Urothelium cell line (cell line): ENCODE measurements at places on chromosomes 6 and 20.

DNA sequence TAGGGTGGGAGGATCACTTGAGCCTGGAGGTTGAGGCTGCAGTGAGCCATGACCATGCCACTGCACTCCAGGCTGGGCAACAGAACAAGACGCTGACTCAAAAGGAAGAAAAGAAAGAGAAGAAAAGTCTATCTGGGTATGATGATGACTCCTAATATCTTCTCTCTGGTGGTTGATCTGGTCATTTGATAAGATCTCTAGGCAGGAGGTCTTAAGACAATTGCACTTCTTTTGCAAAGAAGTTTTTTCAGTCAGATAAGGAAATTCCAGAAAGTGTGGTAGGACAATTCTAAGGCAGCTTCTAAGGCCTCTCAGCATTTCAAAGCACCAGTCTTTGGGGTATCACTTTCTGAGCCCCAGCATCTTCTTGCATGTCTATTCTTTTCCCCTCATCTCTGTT, 7.7 kb upstream of the AIF1 start:
- DNase-seq: no peak

DNA sequence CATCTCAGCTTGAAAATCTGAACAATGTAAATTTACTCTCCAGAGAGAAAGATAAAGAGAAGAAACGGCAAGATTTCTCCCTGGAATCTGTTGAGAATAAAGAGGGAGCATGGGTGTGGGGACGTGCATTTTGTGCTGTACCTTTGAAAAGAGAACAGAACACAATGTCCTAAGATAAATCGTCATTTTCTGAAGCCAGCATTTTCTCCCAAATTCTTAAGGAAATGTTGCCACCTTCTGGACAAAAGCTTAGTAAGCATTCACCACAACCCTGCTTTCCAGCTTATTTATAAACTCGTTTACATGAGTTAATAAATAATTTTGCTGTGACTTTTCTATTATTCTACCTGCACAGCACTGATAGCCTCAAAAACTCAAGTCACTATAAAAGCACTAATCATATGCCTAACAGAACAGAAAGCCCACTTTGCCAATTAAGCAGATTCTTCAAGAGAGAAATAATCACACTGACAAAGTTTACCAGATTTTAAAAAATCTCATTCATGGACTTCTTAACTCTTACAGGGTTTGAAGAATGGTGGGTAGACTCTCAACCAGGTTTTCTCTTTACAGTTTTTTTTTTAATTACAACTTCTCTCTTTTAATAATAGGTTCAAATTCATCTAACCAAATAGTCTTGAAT, 155.8 kb downstream of the MBOAT1 start:
- DNase-seq: peak; percentile 27

DNA sequence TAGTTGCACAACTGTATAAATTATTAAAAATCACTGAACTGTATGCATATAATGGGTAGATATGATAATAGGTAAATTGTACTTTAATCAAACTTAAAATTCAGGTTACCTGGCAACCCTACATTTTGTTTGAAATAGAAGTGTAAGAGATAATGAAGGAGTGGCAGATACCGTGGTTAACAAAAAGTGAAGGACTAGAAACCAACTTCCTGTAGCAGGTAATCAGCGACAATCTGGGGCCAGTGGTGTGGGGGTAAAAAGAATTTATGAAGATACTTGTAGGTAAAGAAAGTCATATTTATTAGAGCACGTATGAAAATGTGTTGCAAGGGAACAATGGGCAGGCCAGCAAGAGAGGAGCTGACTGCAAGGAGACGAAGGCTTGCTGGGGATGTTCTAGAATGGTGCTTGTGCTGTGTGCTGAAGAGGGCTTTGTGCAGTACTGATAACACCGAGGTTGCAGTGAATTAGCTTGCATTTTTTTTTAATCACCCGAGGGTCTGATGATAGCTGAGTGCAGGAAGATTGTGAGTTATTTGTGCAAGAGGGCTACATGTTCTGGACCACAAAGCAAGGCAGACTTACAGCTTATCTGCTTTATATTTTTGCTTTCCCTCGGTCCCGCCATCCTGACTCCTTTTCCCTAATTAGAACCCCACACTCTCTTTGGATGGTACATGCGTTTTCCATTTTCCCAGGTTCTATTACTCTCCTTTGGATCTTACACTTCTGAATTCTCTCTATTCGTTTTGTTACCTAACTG, 4.6 kb upstream of the ENPP1 start:
- no peak for DNase-seq

- no peak for DNase-seq
Measured at GRCh38 chr6:44681761-44682160, 294.3 kb downstream of the CDC5L start.

DNA sequence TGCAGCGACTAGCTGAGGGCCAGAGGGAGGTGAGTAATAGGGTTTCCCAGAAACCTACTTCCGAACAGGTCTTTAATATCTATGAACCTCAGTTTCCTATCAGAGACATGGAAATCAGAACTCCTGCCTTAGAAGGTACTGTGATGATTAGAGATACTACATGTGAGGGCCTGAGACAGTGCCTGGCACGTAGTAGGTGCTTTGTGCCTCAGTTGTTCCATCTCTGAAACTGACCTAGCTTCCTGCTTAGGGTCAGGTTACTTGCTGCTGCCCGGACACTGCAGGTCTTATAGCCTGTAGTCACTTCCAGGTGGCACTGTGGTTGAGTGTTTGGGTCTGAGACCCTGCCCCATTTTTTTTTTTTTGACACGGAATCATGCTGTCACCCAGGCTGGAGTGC, 20.9 kb downstream of the RAB44 start:
- no peak for DNase-seq

GRCh38 chr20:37194621-37195417, 15.5 kb upstream of the MROH8 start:
- DNase-seq: no peak

DNA sequence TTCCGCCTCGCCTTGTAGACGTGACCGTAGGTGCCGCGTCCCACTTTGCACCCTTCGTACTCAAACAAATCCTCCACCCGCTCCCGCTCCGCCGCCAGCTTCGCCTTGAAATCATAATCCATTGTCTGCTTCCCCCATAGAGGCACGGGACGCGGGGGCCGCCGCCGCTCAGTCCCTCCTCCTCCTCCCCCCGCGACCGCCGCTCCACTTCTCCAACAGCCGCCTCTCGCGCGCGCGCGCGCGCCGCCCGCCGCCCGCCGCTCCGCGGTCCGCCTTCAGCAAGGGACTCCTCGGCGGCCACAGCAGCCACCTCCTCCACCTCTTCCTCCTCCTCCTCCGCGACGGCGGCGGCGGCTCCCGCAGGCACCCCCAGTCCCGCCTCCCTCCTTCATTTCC, 256 bp downstream of the CDK19 start:
- no peak for DNase-seq

DNA sequence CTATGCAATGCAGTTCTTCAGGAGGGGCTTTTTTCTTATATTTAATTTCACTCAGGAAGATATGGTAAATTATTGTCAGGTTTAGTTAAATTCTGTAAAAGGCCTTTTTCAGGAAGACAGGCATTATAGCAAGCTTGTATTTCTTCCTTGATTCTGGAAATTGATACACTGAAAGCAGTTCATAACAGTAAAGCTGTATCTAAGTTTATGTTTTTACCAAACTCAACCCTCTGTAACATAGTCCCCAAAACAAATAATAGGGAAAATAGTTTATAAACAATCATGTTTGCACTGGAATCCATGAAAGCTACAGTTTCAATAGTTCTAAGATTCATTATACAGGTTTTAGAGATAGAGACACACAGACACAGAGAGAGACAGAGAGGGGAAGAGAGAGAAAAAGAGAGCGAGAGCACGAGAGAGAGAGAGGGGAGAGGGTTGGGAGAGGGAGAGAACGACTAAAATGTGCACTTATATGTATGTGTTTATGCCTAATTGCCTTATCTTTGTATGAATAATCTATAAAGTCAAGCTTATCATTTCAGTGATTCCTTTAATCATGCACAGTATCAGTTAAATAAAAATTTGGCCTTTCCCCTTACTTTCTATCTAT, 454.4 kb downstream of the RFPL4B start:
- no peak for DNase-seq

DNA sequence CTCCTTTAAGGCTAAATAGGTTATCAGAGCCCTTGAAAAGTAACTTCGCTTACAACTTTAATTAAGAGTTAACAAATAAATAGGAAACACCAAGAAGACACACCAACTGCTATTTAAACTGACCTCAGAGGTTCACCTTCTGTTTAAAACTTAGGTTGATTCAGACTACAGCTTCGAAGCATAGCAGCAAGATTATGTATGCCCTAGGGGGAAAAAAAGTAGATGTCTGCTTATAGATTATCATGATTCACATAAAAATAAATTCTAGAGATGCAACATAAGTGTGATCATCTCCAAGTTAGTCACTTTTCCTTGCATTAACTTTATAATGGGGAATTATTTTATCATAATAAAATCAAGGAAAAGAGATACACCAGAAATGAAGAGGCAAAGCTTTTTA, 8.9 kb downstream of the PNISR start:
- no peak for DNase-seq

DNA sequence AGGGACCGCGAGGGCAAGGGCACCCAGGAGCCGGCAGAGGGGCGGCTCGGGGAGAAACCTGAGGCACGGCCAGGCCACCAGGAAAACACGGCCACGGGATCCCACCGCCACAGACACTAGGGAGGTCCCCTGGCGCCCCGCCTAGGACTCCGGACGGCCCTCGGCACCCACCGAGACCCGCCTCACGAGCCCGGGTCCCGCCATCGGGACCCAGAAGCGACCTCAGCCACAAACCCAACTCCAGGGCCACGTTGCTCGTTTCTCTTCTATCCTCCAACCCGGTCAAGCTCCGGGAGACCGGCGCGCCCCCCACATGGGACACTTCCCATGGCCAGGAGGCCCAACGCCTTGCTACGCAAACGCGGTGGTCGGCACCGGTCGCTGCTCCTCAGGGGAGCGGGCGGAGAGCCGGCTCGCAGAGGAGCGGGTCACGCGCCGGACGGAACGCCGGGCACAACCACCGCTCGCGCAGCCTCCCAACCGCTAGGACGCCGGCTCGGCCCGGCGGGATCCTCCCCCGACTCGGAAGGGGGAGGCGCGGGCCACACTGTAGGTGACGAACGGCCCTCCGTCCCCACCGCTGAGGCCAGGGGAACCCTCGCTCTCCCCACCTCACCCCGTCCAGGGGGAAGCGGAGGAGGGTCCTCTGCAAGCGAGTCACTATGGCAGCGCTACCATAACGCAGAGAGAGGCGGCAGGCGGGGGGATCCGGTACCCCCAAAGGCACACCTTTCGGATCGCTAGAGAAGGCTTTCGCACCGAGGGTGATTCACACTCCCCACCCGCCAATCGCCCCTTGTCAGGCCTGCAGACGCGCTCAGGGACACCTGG, 1514.1 kb upstream of the DEFB115 start:
- no peak for DNase-seq

GRCh38 chr6:138107752-138108592, 753 bp upstream of the PERP start:
- DNase-seq: no peak

DNA sequence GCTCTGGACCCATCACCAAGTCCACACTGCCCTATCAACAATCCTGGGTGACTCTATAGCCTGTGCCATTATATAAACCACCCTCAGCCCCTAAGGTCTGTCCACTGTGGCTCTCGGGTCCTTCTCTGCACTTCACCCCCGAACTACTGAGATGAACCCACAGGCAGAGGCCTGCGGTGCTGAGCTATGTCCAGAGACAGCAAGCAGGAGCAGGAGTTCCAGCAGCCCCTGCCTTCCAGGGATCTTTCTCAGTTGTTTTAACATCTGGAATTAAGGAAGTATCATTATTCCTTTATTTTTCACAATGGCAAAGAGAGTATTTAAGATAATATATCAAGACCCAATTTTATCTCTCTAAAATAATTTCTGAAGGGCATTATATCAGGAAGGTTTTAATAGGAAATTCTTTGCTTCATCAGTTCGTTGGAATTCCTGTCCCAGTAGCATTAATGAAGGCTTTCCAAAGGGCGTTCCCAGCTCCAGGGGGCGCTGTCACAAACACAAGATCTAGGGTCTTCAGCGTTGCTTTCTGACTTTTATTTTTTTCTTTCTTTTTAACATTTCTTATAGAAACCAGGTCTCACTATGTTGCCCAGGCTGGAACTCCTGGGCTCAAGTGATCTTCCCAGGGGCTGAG, 27.3 kb downstream of the RRBP1 start:
- no peak for DNase-seq

- DNase-seq: no peak
Measured at GRCh38 chr20:63517376-63518309, 2.9 kb upstream of the PPDPF start.

GRCh38 chr20:5835321-5835821, 85.2 kb downstream of the SHLD1 start:
- peak; percentile 72 for DNase-seq

DNA sequence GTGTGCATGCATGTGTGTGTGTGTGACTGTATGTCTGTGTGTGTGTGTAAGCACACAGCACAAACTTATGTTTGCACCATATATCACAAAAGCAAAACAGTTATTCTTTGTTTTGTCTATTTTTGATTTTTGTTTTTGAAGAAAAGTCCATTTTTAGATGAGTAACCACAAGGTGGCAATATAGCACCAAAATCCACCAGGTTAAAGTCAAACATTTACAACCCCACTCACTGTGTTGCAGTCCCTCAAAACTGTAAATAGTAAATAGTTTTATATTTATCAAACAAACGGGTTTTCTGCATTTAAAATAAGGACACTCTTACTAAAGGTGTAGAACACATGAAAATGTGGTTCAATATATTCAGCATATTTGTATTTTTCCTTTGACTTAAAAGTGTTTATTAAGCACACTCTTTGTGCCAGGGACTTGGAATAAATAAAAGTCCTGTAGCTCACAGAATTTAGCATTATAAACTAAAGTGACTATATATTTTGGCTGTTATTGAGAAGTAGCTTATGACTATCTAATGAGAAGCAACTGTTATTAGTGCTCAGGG, 118.5 kb downstream of the GFRAL start:
- DNase-seq: no peak

GRCh38 chr6:131821010-131821807, 13.4 kb downstream of the ENPP1 start:
- DNase-seq: no peak

DNA sequence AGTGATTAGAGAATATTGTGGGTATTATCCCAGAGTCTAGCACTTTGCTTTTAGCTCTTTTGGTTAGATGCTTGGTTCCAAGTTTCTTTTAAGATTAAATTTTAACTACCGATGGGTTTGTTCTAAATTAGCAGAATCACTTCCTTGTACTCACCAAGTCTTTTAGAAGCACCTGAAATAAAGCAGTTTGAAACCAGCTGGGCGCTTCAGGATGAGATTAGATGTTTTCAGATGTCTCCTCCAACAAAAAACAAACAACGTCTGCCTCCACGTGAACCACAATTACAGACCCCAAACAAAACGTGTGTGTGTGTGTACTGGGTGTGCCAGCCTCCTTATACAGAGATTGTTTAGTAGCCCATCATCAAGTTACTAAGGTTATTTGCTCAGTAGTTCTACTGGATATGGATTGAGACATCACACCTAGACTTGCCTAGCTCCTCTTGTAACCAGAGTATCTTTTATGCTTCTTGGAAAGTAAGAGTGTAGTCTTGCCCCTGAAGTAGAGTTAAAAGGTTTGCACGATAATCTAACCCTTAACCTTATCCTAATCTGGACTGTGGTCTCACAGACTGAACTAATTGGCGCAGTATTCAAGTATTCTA, 2.3 kb downstream of the DSTN start:
- no peak for DNase-seq
